ENCODE measurements at places on chromosomes 1 and 21. TPM values are rescaled to one million over a fixed set of nuclear protein-coding genes. Genes with fewer than 3 reads are reported as not detected.

Gene ACTA1
- not detected for total RNA-seq

Gene VWA5B1
- not detected for total RNA-seq

Gene CA14
- total RNA-seq: not detected

Gene AUNIP
- total RNA-seq: not detected

Gene GJB3
- 1.9 TPM for total RNA-seq

Gene PRAMEF12
- not detected for total RNA-seq

Gene PLPP3
- total RNA-seq: 43.7 TPM

Gene WNT2B
- 13.8 TPM for total RNA-seq

Gene NIBAN1
- 7.7 TPM for total RNA-seq

GRCh38 chr1:6515771-6516170 lies 24.3 kb upstream of the PLEKHG5 start:
- DNase-seq: no peak

- no peak for DNase-seq
These were observed 2.4 kb upstream of the NAV1 start for GRCh38 chr1:201536558-201536957.

- DNase-seq: no peak
These were observed 12.2 kb downstream of the RHBDL2 start for GRCh38 chr1:38929476-38929875.

GRCh38 chr1:109739738-109740614 lies 862 bp downstream of the GSTM3 start:
- peak; percentile 87 for DNase-seq

DNA sequence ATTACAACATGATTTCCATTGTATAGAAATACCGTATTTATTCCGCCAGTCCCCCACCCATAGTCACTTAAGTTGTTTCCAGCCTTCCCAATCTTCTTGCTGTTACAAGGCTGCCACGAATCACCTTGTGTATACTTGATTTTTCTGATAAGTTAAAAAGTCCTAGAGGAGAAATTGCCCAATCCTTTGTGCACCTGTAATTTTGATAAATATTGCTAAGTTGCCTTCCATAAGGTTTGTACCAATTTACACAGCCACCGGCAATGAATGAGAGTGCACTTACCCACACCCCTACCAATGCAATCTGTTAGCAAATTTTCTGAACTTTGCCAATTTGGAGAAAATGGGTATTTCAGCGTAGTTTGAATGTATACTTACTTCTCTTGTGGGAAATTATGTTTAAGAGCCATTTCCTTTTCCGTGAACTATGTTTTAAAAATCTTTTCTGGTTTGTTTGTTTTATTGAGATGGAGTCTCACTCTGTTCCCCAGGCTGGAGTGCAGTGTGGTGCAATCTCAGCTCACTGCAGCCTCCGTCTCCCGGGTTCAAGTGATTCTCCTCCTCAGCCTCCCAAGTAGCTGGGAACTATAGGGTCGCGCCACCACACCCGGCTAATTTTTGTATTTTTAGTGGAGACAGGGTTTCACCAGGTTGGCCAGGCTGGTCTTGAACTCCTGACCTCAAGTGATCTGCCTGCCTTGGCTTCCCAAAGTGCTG lies 87.4 kb downstream of the DHRS3 start:
- no peak for DNase-seq

DNA sequence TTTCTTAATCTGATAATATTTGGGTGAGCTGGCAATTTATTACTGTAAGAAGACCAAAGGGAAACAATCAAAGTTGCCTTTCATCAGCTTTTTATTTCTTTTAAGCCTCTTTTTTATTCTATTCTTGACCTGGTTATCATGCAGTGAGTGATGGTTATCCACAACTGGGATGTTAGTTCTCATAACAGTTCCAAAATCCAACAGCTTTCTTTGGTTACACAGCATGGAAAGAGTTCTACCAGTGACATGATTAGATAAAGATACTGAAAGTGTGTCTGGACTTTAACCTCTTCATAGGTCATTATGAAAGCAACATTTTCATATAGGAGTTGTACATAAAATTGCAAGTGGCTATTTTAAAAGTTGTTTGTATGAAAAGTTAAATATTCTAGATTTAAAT lies 163.0 kb downstream of the SYT2 start:
- no peak for DNase-seq

DNA sequence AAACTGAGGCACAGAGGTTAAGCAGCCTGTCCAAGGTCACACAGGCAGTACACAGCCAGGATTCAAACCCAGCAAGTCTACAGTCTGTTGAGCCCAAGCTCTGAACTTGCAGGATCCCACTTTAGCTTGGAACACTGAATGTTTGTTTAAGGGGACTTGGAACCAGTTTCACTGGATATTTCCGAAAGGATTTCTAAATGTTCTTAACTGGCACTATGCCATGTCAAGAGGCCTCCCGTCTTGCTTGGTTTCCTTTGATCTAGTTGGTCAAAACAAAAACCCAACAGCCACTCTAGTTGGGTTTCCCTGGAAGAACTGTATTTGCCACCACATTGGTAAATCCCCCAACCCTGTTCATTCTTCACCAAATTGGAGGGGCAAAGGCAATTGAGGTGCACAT lies 317.6 kb upstream of the KAZN start:
- no peak for DNase-seq

DNA sequence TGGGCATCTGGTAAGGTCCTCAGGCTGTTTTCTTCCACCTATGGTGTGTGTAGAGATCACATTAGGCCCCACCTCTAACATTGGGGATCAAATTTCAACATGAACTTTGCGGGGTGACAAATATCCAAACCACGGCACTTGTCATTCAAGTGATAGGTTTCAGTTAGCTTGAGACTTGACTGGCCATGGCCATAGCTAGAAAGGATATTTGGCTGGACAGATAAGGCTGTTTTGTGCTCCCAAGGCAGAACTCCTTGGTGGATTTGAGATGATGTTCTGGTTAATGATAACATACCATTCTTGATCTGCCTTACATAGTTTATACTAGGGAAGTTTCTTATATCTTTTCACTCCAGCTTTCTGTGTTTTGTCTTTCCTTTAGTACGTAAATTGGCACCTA lies 48.5 kb downstream of the CELF3 start:
- no peak for DNase-seq

DNA sequence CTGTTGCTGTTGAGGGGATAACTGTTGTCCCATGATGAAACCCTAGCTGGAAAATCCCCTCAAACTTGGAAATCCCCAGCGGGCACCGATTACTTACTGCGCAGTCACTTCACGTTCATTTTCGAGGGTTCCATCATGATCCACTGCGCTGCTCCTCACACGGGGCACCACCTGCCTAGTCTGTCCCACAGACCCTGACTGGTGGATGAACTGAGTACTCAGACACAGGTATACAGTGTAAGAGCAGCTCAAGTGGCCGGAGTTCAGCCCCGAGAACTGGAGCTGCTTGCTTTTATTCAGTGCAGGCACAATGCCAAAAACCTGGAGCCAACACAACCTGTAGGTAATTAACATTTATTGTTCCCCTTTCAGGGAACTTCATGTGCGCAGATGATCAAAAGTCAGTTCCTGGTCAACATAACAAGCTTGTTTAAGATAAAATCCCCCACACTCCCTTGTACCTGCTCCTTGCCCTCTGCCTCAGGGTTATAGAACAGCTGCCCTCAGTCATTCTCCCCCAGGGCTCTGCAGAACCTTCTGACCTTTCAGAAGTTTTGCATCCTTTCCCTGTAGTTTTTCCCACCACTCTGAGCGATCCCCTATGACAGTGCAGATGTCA lies 46.5 kb upstream of the PRELP start:
- DNase-seq: peak; percentile 80

- no peak for DNase-seq
These were observed 127.0 kb downstream of the MRPS6 start for GRCh38 chr21:34200288-34200905.

GRCh38 chr21:44255511-44255981 lies 6.2 kb downstream of the DNMT3L start:
- DNase-seq: peak; percentile 34

- no peak for DNase-seq
These were observed at the start of gene SYT14 for GRCh38 chr1:209937996-209938959. SYT14 (plus strand) TSS chr1:209938217; CDS start chr1:209938265, 48 bp downstream.

- DNase-seq: no peak
These were observed 7.3 kb downstream of the GJA5 start for GRCh38 chr1:147753081-147753480.

GRCh38 chr1:31234123-31234708 lies 5.5 kb downstream of the NKAIN1 start:
- DNase-seq: no peak

- DNase-seq: no peak
These were observed 977 bp downstream of the PRPF3 start for GRCh38 chr1:150322310-150322709.

- no peak for DNase-seq
These were observed 2.7 kb downstream of the PDE9A start for GRCh38 chr21:42655796-42656770.

GRCh38 chr1:156081917-156082308 lies 352 bp downstream of the MEX3A start:
- DNase-seq: no peak

DNA sequence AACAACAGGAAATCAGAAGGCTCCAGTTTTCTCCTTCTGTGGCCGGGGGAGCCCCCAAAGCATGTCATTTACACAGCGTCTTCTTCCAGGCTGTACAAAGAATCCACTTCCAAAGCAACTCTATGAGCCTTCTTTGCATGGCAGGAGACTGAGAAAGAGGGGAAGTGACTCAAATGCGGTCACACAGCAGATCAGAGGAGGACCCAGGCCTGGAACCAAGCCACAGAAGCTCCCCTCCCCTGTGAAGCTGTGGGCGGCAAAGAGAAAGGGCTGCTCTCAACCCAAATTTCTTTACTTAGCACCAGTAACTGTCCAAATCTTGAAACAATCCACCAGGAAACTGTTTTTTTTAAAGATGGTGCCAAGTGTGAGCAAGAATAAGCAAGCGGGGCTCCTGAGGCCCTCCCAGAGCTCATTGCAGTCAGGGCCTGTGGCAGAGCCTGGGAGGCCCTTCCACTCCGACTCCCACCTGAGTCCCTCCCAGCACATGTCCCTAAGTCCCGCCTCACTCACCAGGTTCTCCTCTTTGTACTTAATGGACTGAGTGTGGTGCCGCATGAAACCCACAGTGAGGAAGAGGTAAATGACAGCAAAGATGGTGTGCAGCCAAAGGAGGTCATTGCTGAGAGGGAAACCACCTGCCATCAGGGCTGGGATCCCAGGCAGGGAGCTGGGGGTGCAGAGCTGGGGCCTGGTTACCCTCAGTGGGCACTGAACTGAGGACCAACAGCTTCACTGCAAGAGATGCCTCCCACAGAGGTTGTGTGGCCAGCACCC lies 15.9 kb downstream of the TMEM63A start:
- no peak for DNase-seq

- no peak for DNase-seq
These were observed 38.9 kb downstream of the PLPP3 start for GRCh38 chr1:56540467-56540866.

DNA sequence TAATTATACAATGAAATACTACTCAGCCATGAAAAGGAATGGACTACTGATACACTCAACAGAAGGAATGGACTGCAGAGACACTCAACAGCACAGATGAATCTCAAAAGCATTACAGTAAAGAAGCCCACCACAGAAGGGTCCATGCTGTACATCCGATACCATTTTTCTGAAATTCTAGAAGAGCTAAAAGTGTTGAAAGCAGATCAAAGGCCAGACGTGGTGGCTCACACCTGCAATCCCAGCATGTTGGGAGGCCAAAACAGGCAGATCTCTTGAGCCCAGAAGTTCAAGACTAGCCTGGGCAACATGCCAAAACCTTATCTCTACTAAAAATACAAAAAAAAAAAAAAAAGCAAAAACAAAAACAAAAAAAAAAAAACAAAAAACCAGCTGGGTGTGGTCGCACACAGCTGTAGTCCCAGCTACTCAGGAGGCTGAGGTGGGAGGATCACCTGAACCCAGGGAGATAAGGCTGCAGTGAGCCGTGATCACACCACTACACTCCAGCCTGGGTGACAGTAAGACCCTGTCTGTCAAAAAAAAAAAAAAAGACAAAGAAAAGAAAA lies 15.5 kb downstream of the PPP1R15B start:
- DNase-seq: no peak

- no peak for DNase-seq
These were observed 68.2 kb upstream of the KCNJ6 start for GRCh38 chr21:37984416-37984815.

GRCh38 chr21:15164678-15165303 lies 100.0 kb upstream of the NRIP1 start:
- peak; percentile 73 for DNase-seq

DNA sequence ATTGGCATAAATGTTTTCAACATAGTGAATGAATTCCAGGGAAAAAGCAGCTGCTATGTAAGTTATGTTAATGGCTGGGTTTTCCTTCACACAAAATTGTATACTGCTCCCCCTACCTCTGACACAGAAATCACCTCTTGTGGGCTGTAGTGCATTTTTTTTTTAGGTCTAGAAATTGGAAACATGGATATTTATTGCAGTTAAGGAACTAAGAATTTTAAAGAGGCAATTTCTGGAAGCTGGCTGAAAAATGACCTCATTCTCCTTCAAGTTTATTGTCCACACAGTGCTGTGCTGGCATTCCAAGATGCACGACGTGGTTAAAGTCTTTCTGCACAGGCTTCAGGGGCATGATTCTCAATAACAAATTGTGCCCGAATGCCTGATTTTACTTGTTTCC lies 1424.2 kb downstream of the MRPL39 start:
- DNase-seq: no peak

GRCh38 chr1:243587823-243588560 lies 262.1 kb downstream of the AKT3 start:
- no peak for DNase-seq

DNA sequence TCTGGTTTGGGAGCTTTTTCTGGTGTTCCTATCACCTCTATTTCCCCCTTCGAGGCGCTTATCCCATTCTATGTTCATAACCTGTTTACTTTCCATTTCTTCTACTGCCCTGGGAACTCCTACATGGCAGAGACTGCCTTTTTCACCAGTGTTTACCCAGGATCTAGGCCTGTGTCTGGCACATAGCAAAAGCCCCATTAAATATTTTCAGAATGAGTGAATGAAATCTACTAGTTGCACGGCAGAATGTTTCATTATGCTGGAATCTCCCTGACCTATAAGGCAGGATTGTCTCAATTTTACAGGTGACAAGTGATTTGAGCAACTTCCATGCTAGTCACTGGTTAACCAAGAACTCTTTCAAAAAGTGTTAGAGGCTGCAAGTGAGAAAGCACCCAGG lies 70.1 kb downstream of the PGM1 start:
- no peak for DNase-seq

- DNase-seq: no peak
These were observed 23.8 kb downstream of the IGFN1 start for GRCh38 chr1:201214461-201214860.

GRCh38 chr1:37040261-37040660 lies 5.9 kb upstream of the GRIK3 start:
- no peak for DNase-seq

GRCh38 chr1:24900985-24901781 lies 28.9 kb downstream of the RUNX3 start:
- no peak for DNase-seq
